ENCODE measurements at places on chromosomes 5 and 9.

GRCh38 chr9:129236441-129237145, 58.5 kb upstream of the IER5L start:
- DNase-seq = no peak

- DNase-seq = no peak
These were observed 66.5 kb downstream of the MSX2 start for GRCh38 chr5:174790906-174791305.

- no peak for DNase-seq
These were observed 100.6 kb upstream of the VCAN start for GRCh38 chr5:83370957-83371356.

DNA sequence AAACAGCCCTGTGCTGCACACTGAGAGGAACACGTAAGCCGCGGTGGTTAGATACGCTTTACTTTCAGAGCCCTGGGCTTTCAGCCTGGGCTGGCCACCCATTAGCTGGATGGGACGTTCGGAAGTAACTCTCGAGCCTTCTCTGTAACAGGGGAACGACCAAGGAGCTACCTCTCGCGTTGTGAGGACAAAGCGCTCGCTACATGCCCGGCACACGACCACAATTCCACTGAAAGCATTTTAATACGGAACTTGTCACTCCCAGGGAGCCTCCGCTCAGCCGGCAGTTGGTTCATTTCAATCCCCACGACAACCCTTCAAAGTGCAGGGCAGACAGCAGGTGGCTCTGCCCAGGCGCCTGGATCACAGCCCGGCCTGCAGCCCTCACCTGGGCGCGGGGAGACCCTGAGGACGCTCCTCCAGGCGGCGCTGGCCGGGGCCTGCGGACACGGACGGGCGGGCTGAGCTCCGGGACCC, 368 bp downstream of the SURF1 start:
- no peak for DNase-seq

DNA sequence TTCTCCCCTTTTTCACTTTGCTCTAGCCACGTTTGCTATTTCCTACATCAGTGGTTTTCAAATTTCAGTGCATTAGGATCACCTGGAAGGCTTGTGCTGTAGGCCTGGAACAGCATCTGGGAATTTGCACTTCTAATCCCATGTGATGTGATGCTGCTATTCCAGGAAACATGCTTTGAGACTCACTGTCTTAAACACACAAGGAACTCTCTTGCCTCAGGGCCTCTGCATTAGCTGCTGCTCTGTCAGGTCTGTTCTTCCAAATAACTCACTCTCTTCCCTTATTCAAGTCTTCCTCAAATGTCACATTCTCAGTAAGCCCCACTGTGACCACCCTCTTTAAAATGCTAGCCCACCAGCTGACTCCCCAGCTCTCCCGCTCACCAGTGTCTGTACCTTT, 204.0 kb downstream of the DNAH5 start:
- no peak for DNase-seq

GRCh38 chr9:120138955-120139354, 441.0 kb downstream of the CDK5RAP2 start:
- DNase-seq = no peak

- no peak for DNase-seq
These were observed 136.5 kb downstream of the EFNA5 start for GRCh38 chr5:107533910-107534876.

DNA sequence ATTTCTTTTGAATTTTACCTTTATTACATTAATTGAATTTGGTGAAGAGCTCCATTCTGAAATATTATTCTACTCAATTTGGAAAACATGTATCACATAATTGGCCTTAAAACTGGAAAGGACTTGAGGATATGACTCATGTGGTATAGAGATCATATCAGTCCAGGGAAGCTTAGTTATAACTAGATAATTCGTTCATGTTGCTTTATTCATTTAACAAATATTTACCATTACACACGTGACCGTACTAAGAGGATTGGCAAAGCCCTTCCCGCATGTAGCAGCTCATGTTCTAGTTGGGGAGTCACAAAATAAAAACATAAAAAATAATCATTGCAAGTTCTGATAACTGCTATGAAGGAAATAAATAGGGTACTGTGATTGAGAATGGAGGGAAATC, 1816.5 kb downstream of the MAT2B start:
- DNase-seq = no peak

- no peak for DNase-seq
These were observed 125.8 kb upstream of the SLC12A2 start for GRCh38 chr5:127957701-127958239.

DNA sequence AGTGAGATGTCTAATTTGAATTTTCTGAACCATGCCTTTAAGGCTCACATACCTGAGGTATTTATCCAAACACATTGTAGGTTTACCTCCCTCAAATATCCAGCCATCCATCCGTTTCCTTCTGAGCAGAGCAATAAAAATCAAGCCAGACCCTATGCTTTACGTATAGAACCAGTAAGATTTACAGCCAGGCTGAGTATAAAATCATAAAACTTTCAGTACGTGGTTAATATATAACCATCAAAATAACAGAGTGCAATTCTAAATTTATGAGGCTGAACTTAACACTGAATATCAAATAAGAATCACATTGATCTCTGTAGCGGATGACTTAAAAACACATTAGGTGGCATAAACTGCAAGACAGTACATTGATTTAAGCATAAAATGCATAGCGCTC, 877.9 kb upstream of the WWC1 start:
- no peak for DNase-seq

- DNase-seq = no peak
These were observed 658.1 kb upstream of the CHD1 start for GRCh38 chr5:99586878-99587277.

- peak; percentile 82 for DNase-seq
These were observed 7.9 kb downstream of the AK1 start for GRCh38 chr9:127869310-127870152.

- no peak for DNase-seq
These were observed 153.6 kb upstream of the ELL2 start for GRCh38 chr5:96115147-96115807.

GRCh38 chr9:79263628-79264027, 308.1 kb upstream of the TLE4 start:
- no peak for DNase-seq

DNA sequence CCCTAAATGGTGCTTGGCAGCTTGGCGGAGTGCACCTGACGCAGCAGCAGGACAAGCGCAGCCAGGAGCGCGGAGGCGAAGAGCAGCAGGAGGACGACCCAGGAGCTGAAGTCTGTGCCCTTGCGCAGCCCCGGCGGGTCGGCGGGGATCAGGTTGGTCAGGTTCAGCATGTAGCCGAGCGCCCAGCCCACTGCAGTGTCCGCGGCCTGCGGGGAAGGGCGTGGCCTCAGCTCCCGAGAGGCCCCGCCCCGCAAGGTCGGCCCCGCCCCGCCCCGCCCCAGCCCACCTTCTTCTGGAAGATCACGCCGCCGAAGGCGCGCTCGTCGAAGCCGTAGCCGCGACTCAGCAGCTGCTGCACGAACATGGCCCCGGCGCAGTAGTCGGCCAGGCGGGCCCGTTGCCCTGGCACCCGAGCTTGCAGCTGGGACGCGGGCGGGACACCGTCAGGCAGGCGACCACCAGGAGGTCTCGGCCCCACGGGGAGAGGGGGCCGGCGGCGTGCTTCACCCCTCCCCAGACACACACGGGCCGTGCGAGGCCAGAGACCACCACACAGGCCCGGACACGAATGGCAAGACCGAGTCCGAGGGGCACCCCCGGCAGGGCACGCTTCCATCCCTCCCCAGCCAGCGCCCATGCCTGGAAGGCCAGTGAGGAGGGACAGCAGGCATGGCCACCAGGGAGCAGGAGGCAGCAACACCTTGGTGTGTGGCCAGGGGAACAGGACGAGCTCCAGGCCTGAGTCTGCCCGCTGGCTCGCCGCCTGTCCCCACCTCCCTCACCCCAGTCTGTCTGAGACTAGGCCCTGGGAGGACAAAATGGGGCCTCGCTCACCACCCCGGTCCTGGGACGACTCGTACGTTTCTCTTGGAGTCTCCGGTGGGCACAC, 2.9 kb upstream of the NPDC1 start:
- DNase-seq = no peak

- DNase-seq = peak; percentile 70
These were observed 12.2 kb upstream of the OR13J1 start for GRCh38 chr9:35882263-35882848.

All from CD4-positive, alpha-beta T cell treated with Interferon gamma for 1 hour (primary cell).